ENCODE measurements at places on chromosomes 3 and 15. TPM values are rescaled to one million over a fixed set of nuclear protein-coding genes. Genes with fewer than 3 reads are reported as not detected.

The CCDC191 gene
- total RNA-seq = 1.5 TPM

DNA sequence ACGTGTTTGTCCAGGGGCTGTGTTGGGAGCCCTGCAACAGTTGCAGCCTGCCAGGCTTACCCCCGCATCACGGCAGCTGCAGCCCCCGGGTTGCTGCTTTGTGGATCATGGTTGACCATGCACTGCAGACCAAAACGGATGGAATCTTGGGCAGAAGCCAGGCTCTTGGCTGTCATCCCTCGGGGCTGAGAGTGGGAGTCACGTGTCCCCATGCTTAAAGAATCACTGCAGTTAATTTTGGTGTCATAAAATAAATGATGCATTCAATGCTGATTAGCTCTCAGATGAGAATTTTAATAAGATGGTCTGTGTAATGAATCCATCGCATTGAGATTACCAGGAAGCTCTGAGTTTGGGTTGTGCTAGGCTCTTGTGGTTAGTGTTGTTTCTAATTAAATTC is 115.6 kb downstream of the CHDH start:
- peak; percentile 11 for DNase-seq

The CTXN2 gene
- total RNA-seq = not detected

GRCh38 chr3:88061746-88062145 is 2.7 kb downstream of the ZNF654 start:
- DNase-seq = no peak

- no peak for DNase-seq
Observed at GRCh38 chr3:39361252-39361927, 21.8 kb upstream of the SLC25A38 start.

The RFT1 gene
- total RNA-seq = 36.4 TPM

DNA sequence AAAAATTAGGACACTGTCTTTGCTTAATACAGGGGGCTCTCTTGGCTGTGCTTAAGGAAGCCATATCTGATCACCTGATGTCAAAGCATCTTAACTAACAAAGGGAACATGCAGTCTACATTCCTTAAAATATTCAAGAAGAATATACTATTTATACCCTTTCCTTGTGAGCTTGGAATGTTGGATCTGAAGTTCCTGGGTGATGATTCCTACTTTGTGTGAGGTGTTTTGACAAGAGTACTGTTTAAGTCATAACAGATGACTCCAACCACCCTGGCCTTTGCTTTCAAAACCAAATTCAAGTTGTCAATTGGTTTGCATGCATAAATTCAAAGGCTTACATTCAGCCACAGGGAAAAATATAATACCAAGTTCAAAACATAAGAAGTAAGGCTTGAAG is 862.7 kb upstream of the SEMA6D start:
- DNase-seq = no peak

- DNase-seq = no peak
Observed at GRCh38 chr3:54659347-54659746, 268.5 kb downstream of the LRTM1 start.

- no peak for DNase-seq
Observed at GRCh38 chr3:94961423-94962100, 898.7 kb downstream of the NSUN3 start.

GRCh38 chr15:45449916-45450867 is 71.8 kb upstream of the GATM start:
- DNase-seq = no peak

DNA sequence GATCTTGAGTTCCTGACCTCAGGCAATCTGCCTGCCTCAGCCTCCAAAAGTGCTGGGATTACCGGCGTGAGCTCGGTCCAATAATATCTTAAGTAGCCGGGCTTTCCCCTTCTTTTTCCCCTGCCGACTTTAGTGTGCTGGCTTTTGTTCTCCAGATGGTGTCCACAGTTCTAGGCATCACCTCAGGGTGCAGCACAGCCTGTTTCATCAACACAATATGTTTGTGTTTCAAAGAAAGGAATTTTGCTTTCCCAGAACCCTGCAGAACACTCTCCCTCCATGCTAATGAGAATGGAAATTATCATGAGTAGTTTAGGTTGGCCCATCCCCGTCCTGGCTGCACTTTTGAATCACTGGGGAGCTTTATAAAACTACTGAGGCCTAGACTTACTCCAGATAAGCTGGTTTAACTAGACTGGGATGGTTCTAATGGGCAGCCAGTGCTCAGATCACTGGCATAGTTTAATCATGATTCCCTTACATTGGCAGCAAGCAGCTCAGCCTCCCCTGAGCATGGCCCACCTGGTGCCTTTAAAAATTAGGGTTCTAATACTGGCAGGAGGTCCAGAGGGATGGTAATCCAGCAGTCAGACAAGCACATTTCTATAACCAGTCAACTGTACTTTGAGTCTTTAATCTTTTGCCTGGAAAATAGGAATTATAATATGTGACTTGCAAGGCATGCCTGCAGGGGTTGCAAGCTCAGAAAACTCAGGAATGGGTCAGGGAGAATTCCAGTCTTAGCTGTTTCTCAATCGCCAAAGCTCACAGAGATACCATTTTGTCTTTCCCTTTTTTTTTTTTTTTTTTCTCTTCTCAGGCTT is 127.6 kb upstream of the RASGRP1 start:
- DNase-seq = no peak

- DNase-seq = no peak
Observed at GRCh38 chr3:7368597-7368996, 507.7 kb downstream of the GRM7 start.

The TPRG1 gene
- total RNA-seq = not detected

The NME9 gene
- total RNA-seq = not detected

DNA sequence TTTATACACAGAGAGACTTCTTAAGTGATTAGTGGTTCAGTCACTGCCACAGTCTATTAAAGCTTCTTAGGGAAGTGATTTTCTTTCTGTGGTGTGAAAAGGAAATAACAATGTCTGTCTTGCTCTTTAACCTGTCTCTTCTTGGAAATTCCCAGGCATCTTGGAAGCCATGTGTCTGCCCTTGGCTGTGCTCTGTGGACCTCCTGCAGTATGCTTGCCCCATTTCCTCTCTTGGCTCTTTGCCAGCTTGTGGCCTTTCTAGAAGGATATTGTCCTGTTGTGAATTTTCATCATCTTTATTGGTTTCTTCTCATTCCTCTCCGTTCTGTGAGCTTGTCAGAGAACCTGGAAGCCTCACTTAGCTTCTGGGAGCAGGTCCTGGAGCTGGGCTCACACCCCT is 338.4 kb upstream of the C2CD4B start:
- no peak for DNase-seq

The ECE2 gene
- total RNA-seq = not detected

The BTLA gene
- not detected for total RNA-seq

GRCh38 chr3:140399871-140400270 is 278.0 kb upstream of the TRIM42 start:
- no peak for DNase-seq

The PRSS50 gene
- not detected for total RNA-seq

- DNase-seq = no peak
Observed at GRCh38 chr15:70420086-70420947, 322.6 kb upstream of the TLE3 start.

DNA sequence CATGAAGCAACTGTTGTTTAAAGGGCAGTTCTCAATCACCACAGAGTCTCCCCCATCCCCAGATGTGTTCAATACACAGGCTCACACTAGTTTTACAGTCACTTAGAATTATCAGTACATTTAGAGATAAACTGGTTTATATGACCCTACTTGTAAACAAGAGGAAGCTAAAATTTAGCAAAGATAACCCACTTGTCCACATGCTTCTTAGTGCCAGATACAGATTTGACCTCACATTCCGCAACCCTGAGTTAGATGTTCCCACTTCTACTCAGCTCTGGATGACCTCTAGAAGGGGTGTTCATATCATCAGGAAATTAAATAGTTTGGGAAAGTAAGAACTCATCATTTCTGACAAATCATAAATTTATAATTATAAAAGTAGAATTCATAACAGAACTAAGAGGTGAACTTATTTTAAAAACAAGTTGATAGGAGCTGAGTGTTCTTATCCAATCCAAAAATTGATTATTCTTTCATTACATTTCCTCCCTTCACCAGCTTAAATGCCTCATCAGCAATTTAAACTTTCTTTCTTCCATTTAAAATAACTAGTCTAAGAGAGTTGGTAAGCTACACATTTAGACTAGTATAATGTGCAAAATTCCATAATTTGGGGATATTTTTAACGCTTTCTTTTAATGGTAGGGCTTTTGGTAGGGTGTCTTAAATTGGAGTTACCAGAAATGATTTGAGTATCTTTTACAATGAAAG is 131.2 kb downstream of the FBN1 start:
- DNase-seq = no peak

- no peak for DNase-seq
Observed at GRCh38 chr3:141986548-141987107, 110.2 kb downstream of the ATP1B3 start.

- DNase-seq = peak; percentile 9
Observed at GRCh38 chr15:66004618-66005262, 135.4 kb downstream of the RAB11A start.

GRCh38 chr15:35054380-35054779 is 30.7 kb downstream of the NANOGP8 start:
- DNase-seq = peak; percentile 29

DNA sequence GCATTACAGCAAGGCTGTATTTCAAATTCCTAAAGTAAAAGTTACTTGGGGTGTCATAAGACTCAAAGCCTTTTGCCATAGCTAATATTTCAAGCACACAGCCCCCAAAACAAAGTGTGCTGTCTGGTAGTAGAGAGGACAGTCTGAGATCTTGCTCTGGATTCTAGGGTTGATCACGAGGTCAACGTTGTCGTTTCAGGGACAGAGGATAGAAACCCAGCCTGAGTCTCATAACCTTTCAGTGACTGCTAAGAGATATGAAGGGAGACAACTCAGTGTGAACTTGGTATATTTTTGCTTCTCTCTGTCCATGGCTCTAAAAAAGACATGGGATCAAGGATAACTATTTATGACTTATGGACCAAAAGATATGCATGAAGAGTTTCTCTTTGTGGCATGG is 25.6 kb upstream of the MINDY4B start:
- no peak for DNase-seq

The KNG1 gene
- total RNA-seq = not detected

The RTP1 gene
- not detected for total RNA-seq

DNA sequence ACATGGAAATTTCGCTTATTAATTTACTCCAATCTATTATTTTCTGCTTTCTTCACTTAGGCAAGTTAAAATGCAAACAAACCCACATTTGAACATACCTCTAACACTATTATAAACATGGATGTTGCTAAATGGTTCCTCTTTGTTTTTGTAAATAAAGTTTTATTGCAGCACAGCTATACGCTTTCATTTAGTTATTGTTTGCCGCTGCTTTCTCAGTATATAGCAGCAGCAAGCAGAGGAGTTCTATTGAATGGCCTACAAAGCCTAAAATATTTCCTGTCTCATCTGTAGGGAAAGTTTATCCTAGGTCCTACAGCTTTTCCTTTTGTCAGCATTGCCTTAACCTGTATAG is 7.9 kb upstream of the CHD2 start:
- no peak for DNase-seq

The USF3 gene
- total RNA-seq = 10.5 TPM

- DNase-seq = no peak
Observed at GRCh38 chr15:83898361-83898760, 244.4 kb downstream of the ADAMTSL3 start.

- no peak for DNase-seq
Observed at GRCh38 chr3:33704891-33705290, 13.2 kb downstream of the CLASP2 start.

- DNase-seq = no peak
Observed at GRCh38 chr15:28875461-28876000, 10.2 kb upstream of the APBA2 start.

DNA sequence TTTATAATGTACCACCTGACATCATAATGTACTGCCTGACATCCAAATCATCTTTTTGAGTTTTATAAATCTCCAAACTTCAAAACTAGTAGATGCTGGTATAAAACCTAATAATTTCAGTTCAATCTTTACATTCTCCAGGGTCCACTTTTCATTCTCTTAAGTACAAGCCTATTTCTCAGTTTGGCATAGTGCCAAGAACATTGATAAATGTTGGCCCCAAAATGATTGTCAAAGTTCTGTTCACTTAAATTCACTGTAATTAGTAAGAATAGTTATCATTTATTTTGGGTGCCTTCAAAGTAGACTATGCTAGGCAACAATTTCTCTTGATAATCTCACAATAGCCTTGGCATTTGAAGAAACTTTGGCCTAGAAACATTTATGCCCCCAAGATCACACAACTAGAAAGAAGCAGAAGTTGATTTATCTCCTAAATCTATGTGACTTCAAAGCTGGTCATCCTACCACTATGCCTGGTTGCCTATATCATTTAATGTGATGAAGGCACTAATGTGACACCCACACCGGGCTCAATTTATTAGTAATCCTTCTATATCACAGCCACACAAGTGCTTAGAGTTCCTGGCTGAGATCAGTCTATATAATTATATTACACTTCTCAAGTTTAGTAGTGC is 101.7 kb downstream of the ZNF609 start:
- no peak for DNase-seq

DNA sequence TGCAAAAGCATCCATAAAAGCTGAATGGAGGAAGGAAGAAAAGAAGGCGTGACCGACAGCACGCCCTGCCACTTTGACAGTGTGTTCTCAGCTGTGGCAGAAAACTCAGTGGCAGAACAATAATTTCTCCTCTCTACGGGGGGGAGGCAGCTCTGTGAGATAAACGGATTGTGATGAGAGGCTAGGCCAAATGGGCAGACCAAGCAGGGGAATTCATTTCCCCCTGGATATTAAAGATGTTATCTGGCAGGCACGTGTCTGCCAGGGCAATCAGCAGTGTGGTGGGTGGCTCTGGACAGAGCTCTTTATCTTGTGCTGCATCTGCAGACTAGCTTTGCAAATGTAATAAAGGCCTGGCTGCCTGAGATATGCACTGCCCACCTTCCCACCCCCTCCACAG is 1.9 kb upstream of the RMDN3 start:
- DNase-seq = no peak

The SEMA3G gene
- not detected for total RNA-seq

DNA sequence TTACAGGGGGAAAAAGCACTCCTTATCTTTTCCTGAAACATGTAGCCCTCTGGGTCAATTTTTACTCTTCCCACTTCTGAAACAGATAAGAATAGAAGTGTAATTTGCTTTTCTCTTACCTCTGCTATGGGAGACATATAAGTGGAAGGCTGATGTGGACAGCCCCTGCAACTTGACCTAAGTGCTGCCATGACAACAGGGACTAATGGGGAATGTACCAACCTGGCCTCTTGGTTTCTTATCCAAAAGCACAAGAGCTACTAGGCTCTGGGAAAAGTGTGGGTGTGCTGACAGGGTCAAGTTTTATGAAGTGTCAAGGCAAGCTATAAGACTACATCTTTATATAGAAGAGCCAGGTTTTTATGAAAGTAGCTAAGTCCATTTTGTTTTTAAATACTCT is 1246.5 kb downstream of the OTOL1 start:
- no peak for DNase-seq

- peak; percentile 8 for DNase-seq
Observed at GRCh38 chr3:139906418-139906817, 28.6 kb upstream of the CLSTN2 start.

Data from HFFc6 (cell line).